NCI-H774 (cell line): ENCODE measurements at places on chromosomes 12 and 14.

DNA sequence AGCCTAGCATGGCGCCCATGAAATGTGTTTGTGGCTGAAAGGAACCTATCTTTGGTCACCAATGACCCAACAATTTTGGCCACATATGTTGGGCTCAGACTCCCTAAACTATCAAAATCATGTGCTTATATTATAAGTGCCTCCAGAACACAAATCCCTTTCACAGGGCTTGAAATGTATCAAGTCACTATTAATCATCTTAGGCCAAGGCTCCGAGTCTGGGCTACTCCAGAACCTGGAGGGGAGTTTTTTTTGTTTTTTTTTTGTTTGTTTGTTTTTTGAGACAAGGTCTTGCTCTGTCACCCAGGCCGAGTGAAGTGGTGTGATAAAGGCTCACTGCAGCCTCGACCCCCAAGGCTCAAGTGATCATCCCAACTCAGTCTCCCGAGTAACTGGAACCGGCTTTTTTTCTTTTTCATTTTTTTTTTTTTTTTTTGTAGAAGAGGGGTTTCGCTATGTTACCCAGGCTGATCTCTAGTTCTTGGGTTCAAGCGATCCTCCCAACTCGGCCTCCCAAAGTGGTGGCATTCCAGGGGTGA, 989 bp upstream of the DRAM1 start:
- DNase-seq, result no peak

DNA sequence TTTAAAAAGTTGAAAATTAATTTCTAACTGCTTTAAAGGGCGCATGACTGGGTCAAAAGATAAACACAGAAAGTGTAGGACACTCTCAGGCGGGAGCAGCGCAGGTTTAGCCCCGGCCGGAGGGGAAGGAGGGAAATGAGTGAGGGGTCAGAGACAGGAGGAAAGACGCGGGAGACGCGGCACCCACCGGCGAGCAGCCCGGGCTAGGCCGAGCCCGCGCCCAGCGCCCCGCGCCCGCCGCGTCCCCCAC, 591 bp downstream of the GXYLT1 start:
- DNase-seq, result no peak

DNA sequence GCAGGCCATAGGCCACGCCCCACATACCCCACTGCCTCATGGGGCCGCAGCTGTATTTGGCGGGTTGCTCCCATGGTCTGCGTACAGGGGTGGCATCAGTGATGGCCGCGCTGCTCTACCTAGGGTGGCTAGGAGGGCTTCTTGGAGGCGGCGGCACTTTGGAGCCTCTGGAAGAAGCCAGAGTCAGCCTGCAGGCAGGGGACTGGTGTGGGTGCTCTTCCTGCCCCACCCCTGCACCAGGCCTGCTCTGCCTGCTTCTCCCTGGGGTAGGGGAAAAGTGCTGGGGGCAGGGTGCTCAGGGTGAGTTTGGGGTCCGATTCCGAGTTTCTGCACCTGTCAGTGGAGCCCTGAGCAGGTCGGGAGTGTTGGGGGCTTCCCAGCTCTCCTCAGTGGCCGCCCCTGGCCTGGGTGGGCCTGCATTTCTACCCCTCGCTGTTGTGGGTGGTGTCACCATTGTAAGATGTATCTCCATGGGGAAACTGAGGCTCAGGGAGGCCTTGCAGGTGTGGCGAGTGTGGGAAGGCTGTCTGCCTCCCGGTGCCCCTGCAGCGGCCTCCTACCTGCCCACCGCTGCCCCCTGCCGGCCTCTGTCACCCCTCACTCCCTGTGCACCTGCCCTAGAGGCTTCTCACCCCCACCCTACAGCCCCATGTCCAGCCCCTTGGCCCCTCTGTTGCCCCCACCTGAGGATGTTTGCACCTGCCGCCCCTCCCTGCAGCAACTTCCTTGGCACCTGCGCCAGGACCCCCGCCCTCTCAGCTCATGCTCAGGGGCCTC, 5.5 kb downstream of the CEP170B start:
- DNase-seq, result no peak

DNA sequence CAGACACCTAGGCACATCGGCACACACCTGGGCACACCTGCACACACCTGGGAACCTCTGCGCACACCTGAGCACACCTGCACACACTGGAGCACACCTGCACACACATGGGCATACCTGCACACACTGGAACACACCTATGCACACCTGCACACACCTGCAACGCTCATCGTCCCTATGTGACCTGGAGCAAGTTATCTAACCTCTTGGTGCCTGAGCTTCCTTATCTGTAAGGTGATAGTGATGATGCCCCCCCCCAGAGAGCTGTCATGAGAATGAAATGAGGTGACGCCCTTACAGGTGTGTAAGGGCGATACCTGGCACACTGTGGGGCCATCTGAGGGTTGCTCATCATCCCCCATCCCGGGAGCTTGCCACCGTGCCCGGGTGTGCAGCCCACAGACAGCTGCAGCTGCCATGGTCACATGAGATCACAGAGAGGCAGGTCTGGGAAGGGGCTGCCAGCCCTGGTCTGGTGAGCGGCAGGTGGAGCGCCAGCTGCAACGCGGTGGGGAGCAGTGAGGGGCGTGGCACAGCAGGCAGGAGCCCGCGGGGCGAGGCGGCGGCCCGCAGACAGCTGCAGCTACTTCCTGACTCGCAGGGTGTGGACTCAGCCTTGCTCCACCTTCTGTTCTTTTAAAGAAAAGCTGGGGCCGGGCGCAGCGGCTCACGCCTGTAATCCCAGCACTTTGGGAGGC, 59.9 kb upstream of the FBRSL1 start:
- peak; percentile 94 for DNase-seq

- DNase-seq, result no peak
Measured at GRCh38 chr12:120376934-120377572, 8.1 kb upstream of the MSI1 start.

DNA sequence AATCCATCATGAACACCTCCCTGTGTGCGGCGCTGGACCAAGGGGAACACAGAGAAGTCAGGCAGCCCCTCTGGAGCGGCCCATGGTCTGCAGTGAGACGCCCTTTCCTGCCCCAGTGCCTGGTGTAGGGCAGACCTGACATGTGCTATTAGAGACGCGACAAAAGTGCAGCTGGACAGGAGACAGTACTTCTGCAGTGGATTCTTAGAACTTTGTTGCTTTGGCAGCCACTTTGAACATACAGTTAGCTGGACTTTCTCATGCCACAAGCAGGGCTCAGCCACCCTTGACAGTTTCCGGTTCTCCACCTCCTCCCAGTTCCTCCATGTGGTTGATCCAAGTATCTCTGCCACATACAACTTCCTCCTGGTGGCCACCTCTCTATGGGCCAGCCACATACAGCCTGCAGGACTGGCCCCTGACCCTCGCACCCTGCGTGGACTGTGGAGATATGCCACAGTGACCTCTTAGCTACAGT, 45.9 kb downstream of the LGMN start:
- no peak for DNase-seq

DNA sequence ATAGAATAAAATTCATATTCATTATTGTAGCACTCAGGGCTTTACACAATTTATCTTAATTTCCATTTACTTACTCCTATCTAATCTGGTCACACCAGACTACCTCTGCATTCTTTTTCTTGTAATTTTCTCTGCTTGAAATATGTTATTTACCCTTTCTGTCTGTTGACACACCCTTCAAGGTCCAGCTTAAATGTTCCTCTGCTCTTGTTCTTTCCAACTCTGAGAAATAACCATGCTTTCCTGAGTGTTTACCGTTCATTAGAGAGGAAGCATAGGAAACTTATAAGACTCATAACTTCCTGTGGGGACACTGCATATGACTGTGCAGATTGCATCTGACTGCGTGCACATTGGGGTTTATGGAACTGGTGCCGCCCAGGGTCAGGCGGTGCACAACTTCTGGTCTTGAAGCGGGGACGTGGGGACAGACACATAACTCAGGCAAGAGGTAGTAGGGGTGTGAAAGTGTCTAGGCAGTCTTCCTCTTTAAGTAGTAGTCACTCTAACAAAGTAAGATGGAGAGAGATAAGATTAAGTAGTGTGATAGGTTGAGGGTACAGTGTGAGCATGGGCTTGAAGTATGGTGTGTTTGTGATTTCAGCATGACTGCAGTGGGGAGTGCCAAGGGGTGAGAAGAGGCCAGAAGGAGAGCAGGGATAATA, 42.6 kb upstream of the FOXJ2 start:
- no peak for DNase-seq

DNA sequence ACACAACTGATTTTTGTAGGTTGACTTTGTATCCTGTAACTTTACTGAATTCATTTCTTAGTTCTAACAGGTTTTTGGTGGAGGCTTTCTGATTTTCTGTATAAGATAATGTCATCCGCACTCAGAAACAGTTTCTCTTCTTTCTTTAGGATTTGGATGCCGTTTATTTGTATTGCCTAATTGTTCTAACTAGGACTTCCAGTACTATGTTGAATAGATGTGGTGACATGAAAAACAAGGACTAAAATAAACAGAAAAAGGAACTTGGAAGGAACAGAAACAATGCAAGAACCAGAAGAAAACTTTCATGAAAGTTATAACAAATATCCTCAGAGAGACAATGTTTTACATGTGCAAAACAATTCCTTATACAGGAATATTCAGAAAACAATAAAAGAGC, 100.3 kb downstream of the GTF2A1 start:
- no peak for DNase-seq

DNA sequence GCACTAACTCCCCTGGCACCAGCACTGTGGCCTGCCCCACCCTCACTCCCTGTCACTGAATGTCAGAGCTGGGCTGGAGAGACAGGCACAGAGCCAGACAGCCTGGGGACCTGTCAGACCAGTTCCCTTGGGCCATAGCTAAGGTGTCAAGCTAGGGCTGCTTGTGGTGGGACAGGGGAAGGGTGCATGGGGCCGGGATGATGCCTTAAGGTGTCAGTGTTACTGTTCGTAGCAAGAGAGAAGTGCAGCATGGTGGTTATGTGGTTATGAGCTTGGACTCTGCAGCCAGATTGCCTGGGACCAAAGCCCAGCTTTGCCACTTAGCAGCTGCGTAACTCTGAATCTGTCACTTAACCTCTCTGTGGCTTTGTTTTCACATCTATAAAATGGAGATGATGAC, 3.8 kb downstream of the RAPGEF3 start:
- DNase-seq, result no peak

DNA sequence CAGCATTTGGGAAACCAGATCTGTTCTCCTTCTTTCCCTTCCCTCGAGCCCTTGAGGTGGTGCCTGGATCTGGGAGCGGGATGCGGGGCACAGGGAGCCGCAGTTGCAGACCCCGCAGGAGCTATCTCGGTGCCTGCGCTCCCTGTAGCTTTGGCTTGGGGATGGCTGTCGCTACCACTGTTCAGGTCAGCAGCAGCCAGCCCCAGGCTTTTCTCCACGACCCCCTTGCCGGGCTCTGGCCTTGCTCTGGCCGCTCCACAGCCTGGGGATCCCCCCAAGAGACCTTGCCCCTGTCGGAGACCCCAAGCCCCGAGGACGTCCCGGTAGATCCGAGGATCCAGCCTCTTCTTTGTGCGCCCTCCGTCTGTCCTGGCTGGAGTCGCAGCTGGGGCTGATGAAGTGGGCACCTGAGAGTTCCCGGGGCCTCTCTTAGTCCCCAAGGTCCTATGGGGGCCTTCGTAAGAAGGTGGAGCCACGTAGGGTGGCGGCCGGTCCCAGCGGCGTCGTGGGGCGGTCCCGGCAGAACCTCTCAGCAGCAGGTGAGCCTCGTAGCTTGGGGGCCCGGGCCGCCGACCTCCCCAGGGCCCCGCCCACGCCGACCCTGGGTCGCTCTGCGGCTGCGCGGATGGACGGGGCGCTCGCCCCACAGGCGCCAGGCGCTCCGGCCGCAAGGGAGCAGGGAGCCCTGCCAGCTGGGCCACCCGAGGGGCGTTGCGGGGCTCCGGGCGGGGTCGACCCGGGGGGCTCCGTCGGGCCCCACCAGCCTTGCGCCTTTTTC, 1.3 kb downstream of the DDN start:
- DNase-seq, result peak; percentile 36
